ENCODE measurements at places on chromosomes 12 and 14. TPM values are rescaled to one million over a fixed set of nuclear protein-coding genes. Genes with fewer than 3 reads are reported as not detected.

PMCH gene
- not detected for total RNA-seq

CLEC7A gene
- total RNA-seq, result 0.87 TPM

RFX4 gene
- not detected for total RNA-seq

PYM1 gene
- total RNA-seq, result 36.1 TPM

RIPK3 gene
- total RNA-seq, result not detected

TSPAN11 gene
- total RNA-seq, result 1.8 TPM

DNA sequence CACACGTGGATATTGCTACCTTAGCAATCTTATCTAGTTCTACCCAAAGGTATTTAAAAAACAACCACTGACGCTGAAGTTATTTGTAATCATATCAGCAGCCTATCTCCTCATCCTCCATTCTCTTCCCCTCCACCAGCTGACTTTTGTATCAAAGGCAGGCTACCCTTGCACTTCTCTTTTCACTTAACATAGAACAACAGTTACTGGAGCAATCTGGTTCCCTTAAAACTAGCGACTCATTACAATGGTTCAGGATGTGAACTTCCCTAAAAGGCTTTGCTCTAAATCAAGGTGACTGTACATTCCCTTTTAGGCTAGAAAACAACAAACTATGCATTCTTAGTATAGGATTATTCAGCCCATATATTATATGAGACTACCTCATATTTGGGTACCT, 404.7 kb downstream of the APAF1 start:
- DNase-seq, result no peak

DNA sequence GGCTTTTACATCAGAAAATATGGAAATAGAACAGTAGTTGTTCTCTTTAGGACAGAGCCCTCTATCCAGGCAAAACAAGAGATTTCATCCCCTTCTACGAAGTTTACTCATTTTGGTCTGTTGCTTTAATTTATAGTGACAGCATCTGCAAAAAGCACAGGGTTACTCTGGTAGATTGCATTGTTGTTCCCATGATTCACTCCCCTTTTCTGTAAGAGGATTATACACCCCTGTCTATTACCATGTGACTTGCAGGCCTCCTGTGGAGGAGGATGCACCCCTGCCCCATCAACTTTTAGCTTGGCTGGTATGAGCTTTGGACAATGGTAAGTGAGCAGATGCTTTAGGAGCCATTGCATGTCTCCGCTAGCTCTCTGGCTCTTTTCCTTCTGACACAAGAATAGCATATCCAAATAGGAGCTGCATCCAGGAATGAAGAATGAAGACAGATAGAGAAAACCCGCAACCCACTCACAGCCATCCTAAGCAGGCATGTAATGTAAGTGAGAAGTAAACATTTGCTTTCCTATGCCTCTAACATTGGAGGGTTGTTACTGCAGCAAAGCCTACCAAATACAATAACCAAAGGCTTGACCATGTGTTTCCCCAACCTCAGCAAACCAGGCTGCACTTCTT, 304.2 kb downstream of the AKAP6 start:
- DNase-seq, result no peak

- DNase-seq, result peak; percentile 84
Observed at GRCh38 chr12:43338848-43339526, 213.0 kb downstream of the ADAMTS20 start.

- no peak for DNase-seq
Observed at GRCh38 chr14:99233222-99234035, 38.6 kb downstream of the BCL11B start.

- no peak for DNase-seq
Observed at GRCh38 chr14:106204063-106204462, 677.7 kb downstream of the TMEM121 start.

GRCh38 chr14:41749429-41749828, 142.8 kb downstream of the LRFN5 start:
- DNase-seq, result peak; percentile 74

DNA sequence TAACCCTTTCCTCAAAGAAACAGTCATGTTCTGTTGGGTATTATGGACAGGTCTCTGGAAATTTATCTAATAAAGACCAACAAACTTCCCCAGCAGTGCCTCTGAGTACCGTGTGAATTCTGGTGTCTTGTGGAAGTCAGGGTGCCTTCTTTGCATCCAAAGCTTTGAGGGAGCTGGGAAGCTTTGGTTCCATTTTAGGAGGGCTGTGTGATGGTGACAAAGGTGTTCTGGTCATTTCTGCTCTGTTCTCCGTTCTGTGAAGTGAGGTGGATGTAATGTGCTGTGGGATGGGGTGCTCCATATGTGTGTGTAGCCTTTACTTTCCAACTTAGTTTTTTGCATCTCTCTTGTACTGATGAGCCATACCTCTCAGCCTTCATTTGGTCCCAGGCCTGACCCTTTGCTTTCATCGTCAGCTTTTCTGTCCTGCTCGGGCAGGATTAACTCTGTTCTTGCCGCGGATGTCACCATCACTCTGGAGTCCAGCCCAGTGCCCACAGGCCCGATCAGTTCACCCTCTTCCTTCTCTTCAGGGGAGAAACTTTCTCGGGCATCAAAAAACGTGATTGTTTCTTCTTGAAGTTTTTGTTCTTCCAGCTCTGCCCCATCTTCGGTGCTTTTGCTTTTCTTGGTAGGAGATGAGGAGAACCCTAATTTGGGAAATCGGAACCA, 13.2 kb downstream of the PLD4 start:
- DNase-seq, result no peak

DNA sequence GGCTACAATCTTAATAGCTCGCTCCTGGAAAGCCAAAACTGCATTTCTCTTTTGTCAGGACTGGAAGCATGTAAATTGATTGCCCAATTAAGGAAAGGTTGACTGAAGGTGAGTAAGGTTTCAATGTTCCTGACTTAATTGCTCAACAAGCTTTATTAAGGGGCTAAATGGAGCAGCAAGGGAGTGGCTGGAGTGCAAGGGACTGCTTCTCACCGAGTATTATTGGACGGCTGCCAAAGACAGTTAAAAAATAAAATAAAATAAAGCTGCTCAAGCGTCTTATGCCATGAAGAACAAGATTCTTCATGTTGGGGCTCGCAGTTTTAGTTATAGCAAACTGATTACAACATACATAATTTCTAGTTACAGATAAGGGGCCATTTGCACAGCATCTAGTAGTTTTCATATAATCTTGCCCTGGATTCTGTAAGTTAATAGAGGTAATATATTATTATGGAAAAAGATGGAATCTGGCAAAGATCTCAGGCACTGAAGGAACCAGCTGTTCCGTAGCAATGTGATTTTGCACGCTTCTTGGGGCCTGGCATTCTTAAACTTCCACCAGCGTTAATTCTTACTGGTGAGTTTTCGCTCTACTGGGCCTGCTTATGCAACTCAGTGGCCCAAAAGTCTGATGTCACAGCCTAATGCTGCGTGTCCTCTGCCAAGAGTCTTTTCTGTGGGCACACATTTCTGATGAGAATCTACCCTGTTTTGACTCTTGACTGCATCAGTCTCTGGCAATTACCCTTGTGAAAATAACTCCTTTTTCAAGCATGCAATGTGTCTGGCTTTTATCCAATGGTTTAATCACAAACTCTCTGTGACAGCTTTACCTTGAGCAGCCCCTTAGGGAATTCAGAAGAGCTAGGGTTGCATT, 108.5 kb downstream of the SLC38A1 start:
- DNase-seq, result peak; percentile 93

DNA sequence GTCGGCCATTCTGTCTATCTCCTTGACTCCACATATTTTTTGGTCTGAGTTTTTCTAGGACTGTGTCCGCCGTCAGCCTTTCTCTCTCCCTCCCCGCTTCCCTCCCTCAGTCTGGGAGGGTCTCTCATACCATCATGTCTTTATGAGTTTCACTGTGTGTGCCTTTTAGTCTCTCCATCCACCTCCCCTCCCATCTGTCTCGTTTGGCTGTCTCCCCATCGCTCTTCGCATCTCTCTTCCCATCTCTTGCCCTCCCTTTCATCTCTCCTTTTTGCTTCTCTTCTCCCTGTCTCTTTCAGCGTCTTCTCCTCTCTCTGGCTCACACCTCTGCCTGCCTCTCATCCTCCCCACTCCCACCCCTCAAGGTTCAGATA, 6.9 kb upstream of the CISTR start:
- no peak for DNase-seq

DNA sequence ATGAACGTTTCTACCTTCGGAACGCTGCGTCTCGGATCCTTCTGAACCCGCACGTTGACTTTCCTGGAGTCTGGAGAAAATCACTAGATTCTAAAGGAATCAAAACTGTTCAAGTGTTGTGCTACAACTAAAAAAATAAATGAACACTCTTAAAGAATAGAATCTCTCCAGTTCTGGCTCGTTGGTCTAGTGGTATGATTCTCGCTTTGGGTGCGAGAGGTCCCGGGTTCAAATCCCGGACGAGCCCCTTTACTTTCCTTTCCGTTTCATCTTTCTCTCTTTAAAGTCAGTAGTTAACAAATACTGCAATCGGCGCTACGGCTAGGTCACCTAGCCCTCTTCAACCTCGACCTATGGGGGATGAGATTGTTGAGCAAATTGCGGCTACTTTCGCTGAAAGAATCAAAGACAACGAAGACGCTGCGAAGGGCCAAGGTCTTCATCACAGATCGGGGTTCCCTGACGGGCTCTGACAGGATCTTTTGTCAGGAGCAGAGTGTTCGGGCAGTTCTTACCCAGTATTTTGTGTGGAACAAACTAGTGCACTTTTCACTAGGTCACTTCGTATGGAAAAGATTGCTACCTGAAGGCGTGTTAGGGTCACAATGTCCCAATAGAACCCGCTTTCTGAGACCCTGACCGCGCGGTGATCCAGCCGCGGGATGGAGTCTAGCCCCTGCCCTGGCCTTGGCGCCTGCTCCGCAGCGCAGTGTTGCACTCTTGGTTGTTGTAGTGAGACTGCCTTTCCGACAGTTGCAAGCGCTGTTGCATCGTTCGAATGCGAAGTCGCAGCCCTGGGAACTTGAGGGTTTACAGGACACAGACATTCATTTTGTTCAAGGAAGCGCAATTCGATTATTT, 8.4 kb downstream of the OR6S1 start:
- DNase-seq, result peak; percentile 79
